Glutamatergic neuron (in vitro differentiated cells): ENCODE measurements at places on chromosomes 3 and 15.
A peak's percentile ranks its signal among the peaks of the same experiment; 100 is the strongest.

GRCh38 chr3:23439080-23439479 lies 236.0 kb downstream of the UBE2E2 start:
- no peak overlapping the region for H3K27ac ChIP-seq
- H3K4me3 ChIP-seq = no peak overlapping the region
- H3K27me3 ChIP-seq = no peaks in the 10 kb centered on the region
- H3K36me3 ChIP-seq = no peaks in the 10 kb centered on the region
- DNase-seq = no peak

- no peak for DNase-seq
- peaks cover 28% of the 10 kb centered on the region for H3K4me1 ChIP-seq
- H3K4me3 ChIP-seq = peak overlapping the region; percentile 93
- peak overlapping the region; percentile 13 for H3K27ac ChIP-seq
- H3K36me3 ChIP-seq = peaks cover 3% of the 10 kb centered on the region
- H3K27me3 ChIP-seq = peaks cover 16% of the 10 kb centered on the region
Measured at GRCh38 chr3:127632035-127632820, 3.2 kb downstream of the PODXL2 start.

DNA sequence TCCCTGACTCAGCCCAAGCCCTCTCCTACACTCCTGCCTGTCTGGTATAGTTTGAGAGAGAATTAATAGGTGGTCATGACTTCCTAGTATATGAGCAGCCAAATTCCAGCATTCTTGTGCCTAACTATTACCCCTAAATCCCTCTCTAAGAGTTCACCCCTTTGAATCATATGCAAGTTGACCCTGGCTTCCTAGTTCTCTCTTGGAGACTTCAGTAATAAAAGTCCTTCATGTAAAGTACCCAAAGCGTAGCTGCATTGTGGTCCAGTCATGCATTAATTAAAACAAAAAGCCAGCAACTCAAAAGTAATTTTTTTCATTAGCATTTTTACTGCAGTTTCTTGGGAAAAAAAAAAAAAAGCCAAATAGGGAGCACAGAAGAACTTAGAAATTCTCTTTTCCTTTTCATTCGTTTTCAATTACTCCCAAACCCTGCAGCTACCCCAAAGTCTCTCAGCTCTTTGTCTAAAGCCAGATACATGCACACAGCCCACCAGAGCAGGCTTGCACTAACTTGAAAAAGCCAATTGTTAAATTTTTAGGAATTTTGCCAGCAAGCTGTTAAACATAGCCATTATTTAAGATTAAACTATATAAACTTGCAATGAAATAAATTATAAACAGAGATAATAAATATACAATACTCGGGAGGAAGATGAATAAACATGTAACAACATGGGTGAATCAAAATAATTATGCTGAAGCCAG lies 50.1 kb upstream of the STT3B start:
- no peak for DNase-seq
- H3K27ac ChIP-seq = no peak overlapping the region
- peaks cover 4% of the 10 kb centered on the region for H3K36me3 ChIP-seq
- peaks cover 2% of the 10 kb centered on the region for H3K27me3 ChIP-seq
- H3K4me1 ChIP-seq = no peaks in the 10 kb centered on the region

- H3K4me3 ChIP-seq = no peak overlapping the region
- no peaks in the 10 kb centered on the region for H3K36me3 ChIP-seq
- H3K27ac ChIP-seq = no peak overlapping the region
- DNase-seq = no peak
- H3K27me3 ChIP-seq = peaks cover 6% of the 10 kb centered on the region
Measured at GRCh38 chr3:45599984-45600650, 5.6 kb downstream of the LIMD1 start.

DNA sequence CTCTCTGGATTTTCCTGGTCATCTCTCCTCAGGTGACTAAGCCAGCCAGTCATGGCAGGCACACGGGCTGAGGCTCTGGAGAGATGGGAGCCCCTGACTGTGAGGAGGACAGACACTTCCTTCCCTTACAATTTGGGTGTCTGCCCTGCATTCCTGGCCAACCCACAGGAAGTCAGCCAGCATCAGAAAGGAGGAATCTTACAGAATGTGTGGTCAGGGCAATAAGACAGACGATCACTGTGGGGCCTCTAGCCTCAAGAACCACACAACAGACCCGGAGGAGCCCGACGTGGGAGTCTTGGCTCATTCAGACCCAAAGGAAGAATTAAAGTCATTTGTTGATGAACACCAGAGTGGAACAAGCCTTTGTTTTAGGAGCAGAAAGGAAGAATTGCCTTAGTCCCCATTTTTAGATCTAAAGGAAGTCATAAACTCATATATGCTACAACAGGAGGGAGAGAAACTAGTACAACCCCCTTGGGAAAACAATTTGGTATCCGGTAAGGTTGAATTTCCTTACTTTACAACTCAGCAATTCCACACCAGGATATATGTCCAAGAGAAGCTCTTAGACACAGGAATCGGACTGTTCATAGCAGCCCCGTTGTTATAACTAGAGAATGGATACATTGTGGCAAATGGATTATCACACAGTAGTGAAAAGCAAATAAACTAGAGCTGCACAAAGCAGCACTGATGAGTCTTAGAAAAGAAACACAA lies 62.2 kb downstream of the ABTB1 start:
- H3K36me3 ChIP-seq = no peaks in the 10 kb centered on the region
- DNase-seq = no peak
- peaks cover 6% of the 10 kb centered on the region for H3K27me3 ChIP-seq
- H3K27ac ChIP-seq = no peak overlapping the region
- no peak overlapping the region for H3K4me3 ChIP-seq

DNA sequence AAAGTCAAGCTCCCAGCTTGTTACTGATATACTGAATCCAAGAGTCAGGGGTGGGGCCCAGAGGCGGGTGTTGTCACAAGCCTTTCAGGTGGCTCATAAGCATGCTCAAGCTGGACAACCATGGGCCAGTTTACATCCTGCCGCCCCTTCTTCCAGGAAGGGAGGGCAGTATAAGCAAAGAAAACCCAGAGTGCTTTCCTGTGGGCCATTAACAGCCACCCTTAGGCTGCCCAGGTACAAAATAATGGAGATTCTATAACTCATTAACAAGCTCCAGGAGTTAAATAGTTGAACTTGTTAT lies 183.2 kb downstream of the NTRK3 start:
- peaks cover 3% of the 10 kb centered on the region for H3K4me1 ChIP-seq
- no peak overlapping the region for H3K27ac ChIP-seq
- peaks cover 4% of the 10 kb centered on the region for H3K36me3 ChIP-seq
- H3K27me3 ChIP-seq = peaks cover 6% of the 10 kb centered on the region

DNA sequence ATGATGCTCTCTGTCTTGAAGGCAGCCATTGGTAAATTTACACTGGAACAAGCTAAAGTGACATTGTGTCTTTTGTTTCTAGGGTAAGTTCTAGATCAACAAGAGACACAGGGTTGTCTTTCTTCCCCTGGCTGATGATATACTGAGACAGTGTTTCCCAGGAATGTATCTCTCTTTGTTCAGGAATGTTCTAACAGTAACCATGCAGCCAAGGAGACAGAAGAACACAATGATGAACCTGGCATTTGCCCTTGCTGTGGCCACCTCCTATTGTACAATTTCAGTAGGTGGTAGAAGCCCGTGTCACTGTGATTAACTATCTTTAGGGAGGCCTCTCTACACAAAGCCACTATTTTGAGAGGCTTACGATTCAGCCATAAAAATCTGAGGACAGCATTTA lies 130.7 kb downstream of the LRTM1 start:
- no peaks in the 10 kb centered on the region for H3K36me3 ChIP-seq
- H3K27ac ChIP-seq = no peak overlapping the region
- no peaks in the 10 kb centered on the region for H3K27me3 ChIP-seq
- peaks cover 2% of the 10 kb centered on the region for H3K4me1 ChIP-seq

GRCh38 chr3:123638936-123639689 lies 54.3 kb upstream of the HACD2 start:
- H3K4me3 ChIP-seq = no peak overlapping the region
- no peaks in the 10 kb centered on the region for H3K36me3 ChIP-seq
- peaks cover 13% of the 10 kb centered on the region for H3K4me1 ChIP-seq
- H3K27me3 ChIP-seq = peaks cover 1% of the 10 kb centered on the region
- H3K27ac ChIP-seq = no peak overlapping the region

DNA sequence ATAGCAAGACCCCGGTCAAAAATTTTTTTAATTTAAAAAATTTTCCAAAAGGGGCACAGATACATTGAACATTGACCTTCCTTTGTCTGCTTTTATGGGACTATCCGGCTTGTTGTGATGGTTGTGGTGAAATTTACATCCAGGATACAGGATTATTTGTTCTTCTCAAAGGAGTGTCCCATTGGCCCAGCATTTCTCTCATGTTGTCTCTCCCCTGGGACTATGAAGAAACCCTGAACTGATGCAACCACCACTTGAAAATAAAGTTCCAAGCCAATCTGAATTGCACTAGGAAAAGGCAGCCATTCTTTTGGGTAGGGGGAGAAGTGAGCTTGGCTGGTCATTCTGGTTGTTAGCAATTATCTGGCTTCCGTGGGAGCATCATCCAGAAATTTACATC lies 58.4 kb downstream of the PPARG start:
- no peak for DNase-seq
- no peaks in the 10 kb centered on the region for H3K27me3 ChIP-seq
- no peak overlapping the region for H3K4me3 ChIP-seq
- H3K27ac ChIP-seq = no peak overlapping the region

GRCh38 chr3:85851071-85851470 lies 892.3 kb downstream of the CADM2 start:
- H3K27me3 ChIP-seq = no peaks in the 10 kb centered on the region
- DNase-seq = no peak
- H3K4me3 ChIP-seq = no peak overlapping the region
- no peaks in the 10 kb centered on the region for H3K36me3 ChIP-seq

DNA sequence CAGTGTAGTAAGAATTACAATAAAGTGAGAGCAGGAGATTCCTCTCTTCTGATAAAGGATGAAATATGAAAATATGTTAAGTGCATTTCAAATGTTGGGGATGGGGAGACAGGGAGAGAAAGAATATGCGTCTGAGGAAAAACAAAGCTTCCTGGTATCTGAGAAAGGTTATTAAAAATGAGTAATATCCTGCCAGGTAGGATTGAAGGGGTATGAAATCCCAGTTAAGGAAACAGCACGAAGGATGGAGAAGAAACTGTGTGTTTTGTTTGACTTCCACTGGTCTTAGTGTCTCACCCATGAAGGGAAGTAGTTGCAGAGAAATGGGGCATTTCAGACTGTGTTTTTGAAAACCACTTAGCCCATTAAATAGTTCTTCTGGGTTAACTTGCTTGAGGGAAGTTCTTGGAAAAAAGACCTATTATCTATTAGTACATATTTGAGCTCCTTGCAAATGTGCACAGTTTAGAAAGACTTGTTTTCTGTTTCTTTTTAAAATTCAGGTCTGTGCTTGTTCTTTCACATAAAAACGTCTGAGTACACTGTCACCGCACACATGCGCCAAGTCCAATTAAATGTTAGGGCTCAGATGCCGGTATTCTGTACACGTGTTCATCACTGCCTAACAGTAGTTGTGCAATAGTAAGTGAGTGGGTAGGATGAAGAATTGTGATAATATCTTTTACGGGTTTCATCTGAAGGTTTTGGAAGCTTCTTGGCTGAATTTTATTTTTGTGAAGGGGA lies 196.1 kb upstream of the P2RY1 start:
- no peaks in the 10 kb centered on the region for H3K4me1 ChIP-seq
- no peak overlapping the region for H3K4me3 ChIP-seq
- no peaks in the 10 kb centered on the region for H3K36me3 ChIP-seq

DNA sequence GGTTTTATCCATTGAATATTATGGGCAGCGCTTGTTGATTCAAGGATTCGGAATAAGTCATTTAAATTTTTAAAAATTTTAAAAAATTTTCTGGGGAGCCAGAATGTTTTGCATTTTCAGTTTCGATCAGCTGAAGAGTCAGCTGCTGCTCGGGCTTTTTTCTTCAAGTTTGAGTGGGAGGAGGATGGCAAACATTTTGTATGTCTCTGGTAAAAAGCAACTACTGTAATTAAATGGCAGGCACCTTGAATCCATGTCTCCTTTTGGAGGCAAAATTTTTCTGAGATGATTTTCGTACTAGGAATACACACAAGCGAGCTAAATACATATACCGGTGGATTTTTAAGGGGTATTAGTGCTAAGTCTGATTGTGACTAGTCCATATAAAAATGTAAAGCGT lies 612 bp downstream of the C3orf38 start:
- H3K27me3 ChIP-seq = no peaks in the 10 kb centered on the region
- no peaks in the 10 kb centered on the region for H3K36me3 ChIP-seq
- peaks cover 8% of the 10 kb centered on the region for H3K4me1 ChIP-seq

DNA sequence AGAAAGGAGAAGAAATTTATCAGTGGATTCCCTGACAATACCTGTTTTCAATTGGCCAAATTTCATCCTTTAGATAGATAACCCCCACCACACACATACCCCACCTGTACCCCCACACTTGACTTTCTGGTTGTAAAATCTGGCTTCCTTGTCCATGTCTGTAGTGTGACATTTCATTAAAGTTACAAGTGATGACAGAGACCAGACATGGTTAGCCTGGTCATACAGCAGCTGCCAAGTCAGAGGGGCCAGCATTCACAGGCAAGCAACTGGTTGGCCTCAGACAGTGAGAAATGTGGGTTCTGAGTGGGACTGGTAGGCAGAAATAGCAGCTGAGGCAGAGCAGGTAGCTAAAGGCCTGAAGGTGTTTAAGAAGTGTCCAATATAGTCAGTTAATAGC lies 238.6 kb upstream of the SOX14 start:
- H3K27me3 ChIP-seq = no peaks in the 10 kb centered on the region
- no peak overlapping the region for H3K27ac ChIP-seq
- no peak for DNase-seq

GRCh38 chr15:61049934-61050333 lies 179.2 kb downstream of the RORA start:
- no peaks in the 10 kb centered on the region for H3K27me3 ChIP-seq
- no peaks in the 10 kb centered on the region for H3K36me3 ChIP-seq
- peaks cover 17% of the 10 kb centered on the region for H3K4me1 ChIP-seq
- no peak overlapping the region for H3K27ac ChIP-seq
- H3K4me3 ChIP-seq = no peak overlapping the region

GRCh38 chr3:197858598-197858997 lies 67.5 kb downstream of the LRCH3 start:
- H3K27me3 ChIP-seq = peaks cover 4% of the 10 kb centered on the region
- H3K4me1 ChIP-seq = peaks cover 3% of the 10 kb centered on the region
- H3K27ac ChIP-seq = no peak overlapping the region
- peaks cover 13% of the 10 kb centered on the region for H3K36me3 ChIP-seq

DNA sequence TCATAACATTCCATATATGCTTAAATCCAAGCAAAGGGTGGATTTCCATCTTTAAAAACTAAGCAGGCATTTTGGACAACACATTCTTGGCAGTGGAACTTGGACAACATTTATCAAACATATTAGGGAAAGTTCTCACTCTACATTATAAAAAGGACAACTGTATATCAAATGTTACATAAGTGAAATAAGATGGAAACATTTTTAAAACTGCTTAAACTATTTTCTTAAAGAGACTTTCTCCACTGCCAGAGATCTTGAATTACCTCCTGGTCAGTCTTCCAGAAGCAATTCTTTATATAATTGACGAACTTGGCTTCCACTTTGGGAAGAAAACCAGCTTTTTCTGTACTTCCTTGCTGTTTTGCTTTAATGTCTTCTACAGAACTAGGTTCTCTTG lies 109.3 kb downstream of the NEO1 start:
- no peak overlapping the region for H3K4me3 ChIP-seq
- peaks cover 22% of the 10 kb centered on the region for H3K36me3 ChIP-seq
- H3K4me1 ChIP-seq = no peaks in the 10 kb centered on the region
- no peak for DNase-seq
- H3K27ac ChIP-seq = no peak overlapping the region
- peaks cover 2% of the 10 kb centered on the region for H3K27me3 ChIP-seq
